ENCODE measurements at places on chromosomes 5 and 9. TPM values are rescaled to one million over a fixed set of nuclear protein-coding genes. Genes with fewer than 3 reads are reported as not detected.

Gene SHB
- total RNA-seq = 1.1 TPM

Gene INSYN2B
- 0.06 TPM for total RNA-seq

DNA sequence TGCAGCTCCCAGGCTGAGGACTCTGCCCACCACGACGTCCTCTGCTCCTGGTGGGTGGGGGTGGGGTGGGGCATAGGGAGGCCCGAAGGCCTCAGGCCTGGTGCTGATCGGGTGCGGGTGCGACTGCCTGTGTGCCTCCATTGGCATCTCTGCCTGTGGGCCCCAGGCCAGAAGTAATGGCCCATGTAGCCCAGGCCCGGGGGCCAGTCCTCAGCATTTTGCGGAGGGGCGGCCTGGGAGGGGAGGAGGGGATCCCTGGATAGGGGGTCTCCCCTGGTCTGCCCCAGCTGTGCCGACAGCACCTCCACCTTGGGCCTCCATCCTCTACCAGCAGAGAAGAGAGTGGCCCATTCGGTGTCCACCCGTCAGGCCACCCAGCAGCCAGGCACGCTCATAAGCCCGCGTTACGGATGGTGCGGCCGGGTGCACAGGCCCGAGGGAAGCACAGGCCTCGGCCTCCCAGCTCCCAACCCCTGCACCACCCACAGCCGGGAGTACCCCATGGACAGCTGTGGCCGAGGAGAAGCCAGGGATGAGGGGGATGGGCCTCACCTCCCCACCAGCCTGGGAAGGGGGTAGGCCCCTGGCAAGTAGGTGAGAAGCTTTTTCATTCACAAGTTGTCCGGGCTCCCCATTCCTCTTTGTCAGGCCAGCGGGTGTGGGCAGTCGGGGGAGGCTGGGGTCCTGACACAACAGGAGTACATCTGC, 1.8 kb upstream of the NOTCH1 start:
- no peak overlapping the region for H3K4me3 ChIP-seq
- no peak for DNase-seq
- no peaks in the 10 kb centered on the region for H3K36me3 ChIP-seq
- peaks cover 56% of the 10 kb centered on the region for H3K4me1 ChIP-seq
- peaks cover 13% of the 10 kb centered on the region for H3K27me3 ChIP-seq

- H3K27ac ChIP-seq = no peak overlapping the region
- DNase-seq = no peak
- H3K4me3 ChIP-seq = no peak overlapping the region
- no peaks in the 10 kb centered on the region for H3K27me3 ChIP-seq
- no peaks in the 10 kb centered on the region for H3K36me3 ChIP-seq
- H3K4me1 ChIP-seq = peaks cover 11% of the 10 kb centered on the region
Measured at GRCh38 chr5:57429513-57430120, 53.0 kb downstream of the ACTBL2 start.

DNA sequence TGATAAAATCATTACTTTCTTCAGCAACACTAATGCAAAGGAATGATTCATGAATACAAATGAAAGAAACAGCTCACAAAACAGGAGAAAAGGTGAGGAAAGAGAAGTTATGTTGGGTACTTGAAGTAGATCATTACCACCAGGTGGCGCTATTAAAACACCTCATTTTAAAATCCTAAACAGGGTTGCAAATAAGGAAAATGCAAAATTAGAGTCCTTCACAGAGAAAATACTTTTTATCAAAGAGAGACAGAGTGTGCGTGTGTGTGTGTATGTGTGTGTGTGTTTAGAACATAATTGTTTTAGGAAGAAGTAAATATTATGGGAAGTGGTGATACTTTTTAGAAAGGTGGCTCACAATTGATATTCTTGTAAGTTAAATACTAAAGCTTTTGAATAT, 49.5 kb upstream of the CD180 start:
- H3K27me3 ChIP-seq = no peaks in the 10 kb centered on the region
- H3K27ac ChIP-seq = no peak overlapping the region
- H3K4me1 ChIP-seq = peaks cover 6% of the 10 kb centered on the region
- H3K4me3 ChIP-seq = no peak overlapping the region
- peak; percentile 79 for DNase-seq

DNA sequence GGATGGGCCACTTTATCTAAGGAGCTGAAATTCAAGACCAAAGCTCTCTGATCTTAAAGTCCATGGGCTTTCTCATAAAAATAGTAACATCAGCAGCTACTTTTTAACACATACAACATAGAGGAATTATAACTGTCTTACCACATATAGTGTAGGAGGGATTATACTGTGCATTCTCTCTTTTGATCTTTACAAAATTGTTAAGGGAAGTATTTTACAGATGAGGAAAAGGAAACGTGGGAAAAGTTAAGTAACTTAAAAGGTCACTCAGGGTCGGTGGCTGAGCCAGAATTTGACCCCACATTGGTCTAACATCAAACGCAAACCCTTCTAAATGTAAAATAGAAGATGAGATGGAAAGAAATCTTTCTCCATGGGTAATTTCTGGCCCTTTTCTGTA, 38.4 kb downstream of the ZNF608 start:
- no peaks in the 10 kb centered on the region for H3K27me3 ChIP-seq
- peak overlapping the region; percentile 16 for H3K4me3 ChIP-seq
- no peaks in the 10 kb centered on the region for H3K36me3 ChIP-seq

DNA sequence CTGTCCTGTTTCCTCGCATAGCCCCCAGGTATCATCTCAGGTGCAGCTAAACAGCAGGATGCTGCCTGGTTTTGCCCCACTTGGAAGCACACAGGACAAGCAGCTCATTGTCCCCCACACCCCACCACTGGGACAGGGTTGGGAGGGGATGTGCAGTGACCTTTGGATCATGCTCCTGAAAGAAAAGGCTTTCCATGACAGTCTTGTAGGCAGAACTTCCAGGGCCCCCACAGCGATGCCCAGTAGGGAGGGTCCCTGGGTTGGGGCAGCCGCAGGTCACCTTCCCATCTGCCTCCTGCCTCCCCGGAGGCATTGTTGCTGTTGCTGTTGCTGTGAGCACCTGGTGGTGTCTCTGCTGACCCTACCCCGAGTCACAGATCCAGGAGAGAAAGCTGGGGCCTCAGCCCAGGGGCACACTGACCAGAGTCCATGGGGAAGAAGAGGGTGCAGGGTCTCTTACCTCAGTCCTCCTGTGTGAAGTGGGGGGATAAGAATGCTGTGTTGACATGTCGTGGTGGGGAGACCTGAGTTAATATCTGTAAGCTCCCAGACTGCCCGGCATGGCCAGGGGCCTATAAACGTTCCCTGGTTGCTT, 8.5 kb downstream of the CEP72 start:
- H3K4me3 ChIP-seq = no peak overlapping the region
- DNase-seq = no peak
- no peaks in the 10 kb centered on the region for H3K27me3 ChIP-seq
- H3K27ac ChIP-seq = no peak overlapping the region
- H3K4me1 ChIP-seq = no peaks in the 10 kb centered on the region

GRCh38 chr5:124124711-124125229, 612.8 kb downstream of the CSNK1G3 start:
- H3K4me3 ChIP-seq = no peak overlapping the region
- no peaks in the 10 kb centered on the region for H3K36me3 ChIP-seq
- peaks cover 10% of the 10 kb centered on the region for H3K4me1 ChIP-seq
- no peak overlapping the region for H3K27ac ChIP-seq
- no peaks in the 10 kb centered on the region for H3K27me3 ChIP-seq
- no peak for DNase-seq

DNA sequence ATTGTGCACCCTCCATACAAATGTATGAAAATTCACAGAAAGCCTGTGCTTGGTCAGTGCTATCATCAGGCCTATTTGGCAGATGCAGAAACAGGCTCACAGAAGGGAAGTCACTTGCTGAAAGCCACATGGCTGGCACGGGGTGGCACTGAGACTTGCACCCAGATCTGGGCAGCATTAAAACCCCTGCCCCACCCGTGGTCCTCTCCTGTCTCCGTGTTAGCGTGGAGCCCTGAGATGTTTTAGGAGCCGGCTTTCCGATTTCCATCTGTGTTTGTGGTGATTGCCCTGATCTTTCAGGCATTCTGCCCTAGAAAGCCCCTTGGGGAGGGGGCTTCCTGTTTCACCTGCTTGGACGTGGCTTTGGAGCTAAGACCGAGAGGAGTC, 102.2 kb upstream of the IER5L start:
- H3K36me3 ChIP-seq = no peaks in the 10 kb centered on the region
- H3K27ac ChIP-seq = no peak overlapping the region
- no peak for DNase-seq
- no peaks in the 10 kb centered on the region for H3K27me3 ChIP-seq
- H3K4me1 ChIP-seq = peaks cover 22% of the 10 kb centered on the region

DNA sequence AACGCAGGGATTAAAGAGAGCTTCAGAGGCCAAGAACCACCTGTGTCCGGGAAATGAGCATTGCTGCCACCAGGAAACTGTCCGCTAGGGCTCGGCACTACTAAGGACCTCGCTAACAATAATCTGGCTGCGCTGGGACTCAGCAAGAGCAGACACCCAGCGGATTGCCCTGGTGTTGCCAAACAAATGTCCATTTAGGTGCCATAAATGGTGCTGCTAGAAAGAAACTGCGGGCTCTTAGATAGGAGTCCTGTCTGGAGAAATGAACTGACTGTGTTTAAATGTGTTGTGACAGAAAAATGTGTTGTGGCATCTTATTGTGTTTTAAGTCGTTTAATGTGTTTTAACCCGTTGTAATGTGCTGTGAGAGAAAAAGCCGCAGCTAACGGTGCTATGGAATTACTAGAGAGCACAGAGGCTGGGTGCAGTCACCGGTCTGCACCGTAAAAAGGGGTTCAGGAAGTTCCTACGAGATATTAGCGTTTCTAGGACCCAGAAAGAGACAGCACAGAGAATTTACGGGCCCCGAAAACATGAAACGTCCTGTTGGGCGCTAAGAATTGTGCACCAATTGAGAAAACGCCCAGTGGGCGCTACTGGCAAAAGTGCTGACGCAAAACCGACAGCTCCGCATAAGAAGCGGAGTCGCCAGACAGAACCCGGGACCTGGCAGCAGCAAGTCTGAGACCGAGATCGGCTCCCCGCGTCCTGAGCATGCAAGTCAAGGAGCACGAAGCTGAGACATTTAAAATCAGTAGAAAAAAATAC, 90.6 kb downstream of the ANXA2R start:
- H3K36me3 ChIP-seq = no peaks in the 10 kb centered on the region
- H3K4me3 ChIP-seq = no peak overlapping the region
- H3K27me3 ChIP-seq = peaks cover 2% of the 10 kb centered on the region
- H3K27ac ChIP-seq = no peak overlapping the region

All from neural progenitor cell (in vitro differentiated cells).